ENCODE measurements at places on chromosomes 7 and 10. TPM values are rescaled to one million over a fixed set of nuclear protein-coding genes. Genes with fewer than 3 reads are reported as not detected.

DNA sequence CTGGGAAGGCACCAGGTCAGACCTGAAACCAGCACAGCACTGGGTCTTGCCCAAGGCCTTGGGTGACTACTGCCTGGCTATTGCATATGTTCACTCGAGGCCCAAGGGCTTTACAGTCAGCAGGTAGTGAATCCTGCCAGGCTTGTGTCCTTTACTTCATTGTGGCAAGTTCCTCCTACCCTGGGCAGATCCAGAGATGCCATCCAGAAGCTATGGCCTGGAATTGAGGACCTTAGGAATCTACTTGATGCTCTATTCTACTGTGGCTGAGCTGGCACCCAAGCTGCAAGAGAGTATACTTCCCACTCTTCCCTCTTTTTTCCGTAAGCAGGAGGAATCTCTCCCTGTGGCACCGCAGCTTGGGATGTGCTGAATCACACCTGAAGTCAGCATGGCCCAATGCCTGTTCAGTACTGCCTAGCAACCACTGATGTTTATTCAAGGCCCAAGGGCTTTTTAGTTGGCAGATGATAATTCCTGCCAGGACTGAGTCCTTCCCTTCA, 246.7 kb upstream of the CTBP2 start:
- DNase-seq: peak; percentile 73

- no peak for DNase-seq
Observed at GRCh38 chr10:13939391-13939790, 352.6 kb downstream of the PRPF18 start.

DNA sequence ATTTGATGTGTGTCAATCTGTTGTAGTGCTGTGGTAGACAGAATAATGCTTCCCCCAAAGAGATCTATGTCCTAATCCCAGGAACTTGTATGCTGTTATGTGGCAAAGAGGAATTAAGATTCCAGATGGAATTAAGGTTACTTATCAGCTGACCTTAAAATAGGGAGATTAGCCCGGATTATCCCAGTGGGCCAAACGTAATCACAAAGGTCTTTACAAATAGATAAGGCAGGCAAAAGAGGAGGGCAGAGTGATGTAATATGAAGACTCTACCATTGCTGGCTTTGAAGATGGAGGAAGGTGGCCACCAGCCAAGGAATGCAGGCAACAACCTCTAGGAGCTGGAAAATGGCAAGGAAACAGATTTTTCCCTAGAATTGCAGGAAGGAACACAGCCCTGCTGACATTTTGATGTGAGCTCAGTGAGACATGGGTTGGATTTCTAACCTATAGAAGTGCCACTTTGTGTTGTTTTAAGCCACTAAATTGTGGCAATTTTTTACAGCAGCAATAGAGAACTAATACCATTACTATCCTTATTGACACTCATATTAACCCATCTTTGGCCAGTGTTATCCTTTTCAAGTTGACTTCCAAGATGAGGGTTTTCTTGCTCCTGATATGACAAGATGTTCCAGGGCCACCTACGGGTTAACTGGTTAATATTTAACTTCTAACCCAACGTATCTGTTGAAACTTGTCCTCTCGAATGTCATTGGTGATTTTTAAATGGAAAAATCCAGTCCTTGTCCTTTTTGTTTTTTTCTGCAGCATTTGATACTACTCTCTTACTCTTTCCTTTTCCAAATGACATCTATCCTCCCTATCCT, 29.3 kb downstream of the CYCS start:
- no peak for DNase-seq

DNA sequence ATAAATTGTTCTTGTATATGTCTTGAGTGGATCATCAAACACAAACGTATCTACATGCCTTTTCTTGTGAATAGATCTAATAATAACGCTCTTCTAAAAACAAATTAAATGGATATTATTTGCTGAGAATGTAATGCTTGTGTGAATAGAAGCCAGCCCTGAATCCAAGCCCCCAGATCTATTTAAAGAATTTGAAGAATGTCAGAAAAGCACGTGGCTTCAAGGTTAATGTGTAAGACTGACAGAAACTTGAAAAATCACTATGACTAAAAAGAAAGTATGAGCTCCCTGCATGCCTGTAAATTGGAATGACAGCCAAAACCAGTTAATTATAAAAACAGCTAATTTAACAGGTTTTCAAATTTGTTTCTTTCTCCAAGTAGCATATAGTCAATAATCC, 43.2 kb upstream of the ATRNL1 start:
- peak; percentile 80 for DNase-seq

Gene CHN2
- total RNA-seq: 3.5 TPM

GRCh38 chr10:79344502-79345195, 2.6 kb upstream of the PPIF start:
- DNase-seq: no peak

GRCh38 chr7:19239951-19240350, 94.7 kb upstream of the FERD3L start:
- DNase-seq: no peak

- no peak for DNase-seq
Observed at GRCh38 chr7:77693830-77694583, 2.3 kb upstream of the RSBN1L start.

DNA sequence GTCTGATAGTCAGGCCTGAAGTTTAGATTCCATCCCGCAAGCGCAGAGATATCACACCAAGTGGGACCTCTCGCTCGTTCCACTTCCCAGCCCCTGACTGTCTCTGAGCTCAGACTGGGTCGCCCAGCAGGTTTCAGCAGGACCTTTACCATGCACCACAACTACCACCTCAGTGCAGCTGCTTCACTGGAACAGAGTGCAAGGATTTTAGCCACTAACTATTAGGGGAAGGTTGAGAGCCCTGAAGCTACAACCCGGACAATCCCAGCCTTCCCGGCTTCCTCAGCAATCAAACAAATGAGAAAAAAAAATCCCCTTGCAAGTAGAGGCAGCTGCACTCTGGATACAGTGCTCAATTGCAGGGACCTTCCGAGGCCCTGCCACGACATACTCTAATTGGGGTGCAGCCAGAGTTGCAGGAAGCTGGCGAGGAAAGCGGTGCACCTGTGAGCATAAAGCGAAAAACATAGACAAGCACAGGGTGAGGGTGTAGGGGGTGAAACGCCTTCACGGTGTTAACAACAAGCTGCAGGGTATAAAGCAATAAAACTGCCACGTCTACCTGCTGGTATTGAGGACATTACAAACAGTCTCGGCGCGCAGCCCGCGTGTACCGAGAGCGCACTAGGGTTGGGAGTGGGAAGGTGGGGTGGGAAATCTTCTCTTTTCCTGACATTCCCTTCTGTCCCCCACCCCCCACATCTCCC, 2.6 kb upstream of the DLX6 start:
- no peak for DNase-seq

Data from renal cortical epithelial cell (primary cell).